ENCODE measurements at places on chromosomes 13 and 19.

- DNase-seq = no peak
Observed at GRCh38 chr19:38206006-38206745, 17.8 kb downstream of the DPF1 start.

DNA sequence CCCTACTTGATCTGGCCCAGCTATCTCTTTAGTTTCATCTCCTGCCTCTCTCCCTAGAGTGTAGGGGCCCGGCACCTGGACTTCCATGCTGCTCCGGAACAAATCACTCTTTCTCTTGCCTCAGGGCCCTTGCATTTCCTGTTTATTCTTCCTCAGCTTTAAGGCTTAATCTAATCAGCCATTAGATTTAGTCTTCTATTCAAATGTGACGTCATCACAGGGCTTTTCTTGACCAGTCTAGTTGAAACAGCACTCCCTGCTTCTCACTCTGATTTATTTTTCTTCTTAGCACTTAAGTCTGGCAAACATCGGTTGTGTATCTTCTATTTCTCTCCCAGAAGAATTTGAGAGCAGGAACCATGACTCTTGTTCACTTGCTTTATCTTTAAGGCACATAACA is 564.1 kb downstream of the EFNB2 start:
- no peak for DNase-seq

GRCh38 chr13:113740661-113741060 is 18.4 kb upstream of the TMEM255B start:
- no peak for DNase-seq

- peak; percentile 52 for DNase-seq
Observed at GRCh38 chr13:100208626-100209025, 119.7 kb downstream of the PCCA start.

All from LHCN-M2 (cell line).